ENCODE measurements at places on chromosomes 16 and 17.

DNA sequence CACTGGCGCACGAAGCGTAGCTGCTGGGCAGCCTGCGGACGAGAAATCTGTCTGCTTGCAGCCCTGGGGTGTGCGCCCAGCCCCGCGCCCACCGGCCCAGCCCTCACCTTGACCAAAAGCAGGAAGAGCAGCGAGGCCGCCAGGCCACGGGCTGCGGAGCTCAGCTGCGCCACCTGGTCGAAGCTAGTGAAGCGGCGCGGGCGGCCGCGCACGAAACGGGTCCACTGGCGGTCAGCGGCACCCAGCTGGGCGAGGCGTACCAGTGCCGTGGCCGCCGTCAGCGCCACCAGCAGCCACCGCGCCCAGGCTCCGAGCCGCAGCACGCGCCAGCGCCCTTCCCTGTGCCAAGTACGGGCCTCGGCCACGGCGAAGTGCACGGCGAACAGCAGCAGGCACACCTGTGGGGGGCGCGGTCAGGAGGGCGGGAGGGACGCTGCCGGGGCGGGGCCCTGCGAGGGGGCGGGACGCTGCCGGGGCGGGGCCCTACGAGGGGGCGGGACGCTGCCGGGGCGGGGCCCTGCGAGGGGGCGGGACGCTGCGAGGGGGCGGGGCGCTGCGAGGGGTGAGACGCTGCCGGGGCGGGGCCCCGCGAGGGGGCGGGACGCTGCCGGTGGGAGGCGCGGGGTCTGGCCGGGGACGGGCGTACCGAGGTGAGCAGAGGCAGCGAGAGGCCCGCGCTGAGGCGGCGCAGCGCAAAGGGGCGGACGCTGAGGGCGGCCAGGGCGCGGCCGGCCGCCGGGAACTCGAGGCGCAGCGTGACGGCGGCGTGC is 43.2 kb downstream of the TSC2 start:
- peak; percentile 50 for DNase-seq

GRCh38 chr16:50666658-50667496 is 14.2 kb downstream of the SNX20 start:
- DNase-seq = no peak

GRCh38 chr17:17036524-17036998 is 5.7 kb upstream of the MPRIP start:
- no peak for DNase-seq

- no peak for DNase-seq
These were observed 137.2 kb downstream of the SNX29 start for GRCh38 chr16:12113523-12114345.

- no peak for DNase-seq
These were observed 32.3 kb downstream of the DDX19A start for GRCh38 chr16:70378869-70379493.

DNA sequence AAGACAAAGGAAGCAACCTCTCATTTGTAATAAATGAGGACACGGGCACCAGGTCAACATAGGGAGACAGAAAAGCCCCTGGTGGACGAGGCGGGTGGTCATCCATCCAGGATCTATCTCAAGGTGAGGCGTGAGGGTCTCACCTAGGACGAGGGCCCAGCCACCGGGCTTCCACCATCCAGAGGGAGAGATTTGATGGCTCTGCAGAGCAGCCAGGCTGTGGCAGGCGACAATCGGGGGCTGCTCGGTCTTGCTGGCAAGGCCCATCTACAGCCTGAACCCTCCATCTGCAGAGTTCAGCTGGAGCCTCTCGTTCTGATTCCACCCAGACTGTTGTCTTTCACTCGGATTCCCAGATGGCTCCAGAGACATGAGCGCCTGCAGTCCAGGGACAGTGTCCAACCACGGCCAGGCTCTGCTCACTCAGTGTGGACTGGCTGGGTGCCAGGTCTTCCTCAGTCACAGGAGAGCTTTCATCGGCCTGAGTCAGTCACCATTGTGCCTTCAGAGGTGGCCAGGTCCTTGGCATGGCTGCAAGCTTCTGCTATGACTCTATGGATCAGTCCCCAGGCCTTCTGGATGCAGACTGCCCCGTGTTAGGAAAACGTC is 5.9 kb downstream of the LITAFD start:
- DNase-seq = no peak

DNA sequence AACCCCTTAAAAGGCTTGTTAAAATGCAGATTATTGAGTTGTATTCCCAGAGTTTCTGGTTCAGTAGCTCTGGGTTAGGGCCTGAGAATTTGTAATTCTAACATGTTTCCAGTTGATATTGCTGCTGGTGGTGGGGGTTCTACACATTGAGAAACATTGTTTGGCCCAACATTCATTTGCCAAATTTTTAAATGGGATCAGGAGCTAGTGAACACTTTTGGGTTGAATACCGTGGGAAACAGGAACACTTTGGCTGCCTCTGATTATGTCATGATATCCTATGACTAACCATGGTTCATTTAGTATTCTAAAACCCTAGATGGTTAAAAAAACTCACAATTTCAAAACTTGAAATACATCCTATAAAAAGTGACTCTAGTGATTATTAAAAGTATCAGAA is 89.3 kb downstream of the RPGRIP1L start:
- DNase-seq = no peak

GRCh38 chr16:8957063-8957397 is 6.7 kb downstream of the USP7 start:
- DNase-seq = no peak

GRCh38 chr16:49972961-49973360 is 52.1 kb upstream of the CNEP1R1 start:
- no peak for DNase-seq
